ENCODE measurements at places on chromosomes 16 and 17.

DNA sequence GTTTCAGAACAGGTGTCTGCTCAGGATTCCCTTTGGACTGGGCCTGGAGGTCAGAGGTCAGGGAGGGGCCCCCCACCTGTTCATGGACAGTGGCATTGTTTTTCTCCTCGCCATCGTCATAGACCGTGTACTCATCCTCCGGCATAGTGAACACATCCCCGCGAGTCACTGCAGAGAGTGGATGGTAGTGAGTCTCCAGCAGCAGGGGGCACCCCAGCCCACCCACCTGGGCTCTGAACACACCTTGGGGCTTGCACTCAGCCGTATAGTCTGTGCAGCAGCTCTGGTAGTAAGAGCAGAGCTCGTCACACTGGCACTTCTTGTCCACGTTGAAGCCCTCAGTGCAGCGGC is 448 bp downstream of the VTN start:
- no peak for DNase-seq

- DNase-seq = no peak
Measured at GRCh38 chr17:6240001-6240400, 169.8 kb downstream of the WSCD1 start.

GRCh38 chr16:57687363-57687929 is 7.2 kb upstream of the DRC7 start:
- no peak for DNase-seq

DNA sequence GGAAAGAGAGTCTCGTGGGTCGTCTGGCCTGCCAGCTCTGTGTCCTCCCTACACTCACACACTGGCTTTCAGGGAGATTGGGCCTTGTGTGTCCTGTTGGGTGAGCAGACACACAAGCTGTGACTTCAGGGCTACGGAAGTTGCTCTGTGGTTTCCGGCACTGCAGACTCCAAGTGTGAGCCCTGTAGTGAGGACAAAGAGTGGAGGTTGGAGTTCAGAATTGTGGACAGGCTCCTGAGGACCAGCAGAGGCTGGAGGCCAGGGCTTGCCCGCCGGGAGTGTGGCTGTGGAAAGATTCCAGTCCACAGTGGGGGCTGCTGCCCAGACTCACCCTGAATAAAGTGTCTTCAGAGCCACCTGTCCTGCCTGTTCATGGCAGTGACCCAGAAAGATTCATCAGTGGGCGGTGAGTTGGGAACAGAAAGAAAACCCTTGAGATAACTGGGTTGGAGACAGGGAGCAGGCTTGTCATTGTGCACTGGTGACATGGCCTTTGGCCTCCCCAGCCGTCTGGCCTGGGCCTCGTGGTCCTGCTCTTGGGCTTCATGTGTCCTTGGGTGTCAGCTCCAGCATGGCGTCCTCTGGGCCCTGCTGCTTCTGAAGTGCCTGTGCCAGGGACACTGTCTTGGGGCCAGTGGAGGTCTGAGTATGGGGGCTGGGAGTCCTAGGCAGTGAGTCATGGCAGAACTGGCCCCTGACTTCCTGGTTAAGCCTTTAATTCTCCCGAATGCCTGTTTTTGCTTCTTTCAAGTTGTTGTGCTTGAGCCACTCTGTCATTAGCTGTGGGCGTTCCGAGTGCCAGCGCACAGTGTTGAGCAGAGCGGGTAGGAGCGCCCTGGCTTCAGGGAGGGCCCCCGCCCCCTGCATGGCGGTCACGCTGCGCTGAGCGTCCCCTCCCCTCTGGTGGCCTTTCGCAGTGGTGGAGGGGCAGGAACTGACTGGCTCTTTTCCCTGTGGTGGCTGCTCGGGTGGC is 19.9 kb upstream of the ZNF750 start:
- no peak for DNase-seq

GRCh38 chr17:40433551-40434415 is 9.5 kb upstream of the IGFBP4 start:
- no peak for DNase-seq

Measured in muscle of arm (tissue), 14 donors.